ENCODE measurements at places on chromosomes 1 and 21.
A peak's percentile ranks its signal among the peaks of the same experiment; 100 is the strongest.

GRCh38 chr1:19747761-19748160 is 52.0 kb downstream of the TMCO4 start:
- no peak for DNase-seq

DNA sequence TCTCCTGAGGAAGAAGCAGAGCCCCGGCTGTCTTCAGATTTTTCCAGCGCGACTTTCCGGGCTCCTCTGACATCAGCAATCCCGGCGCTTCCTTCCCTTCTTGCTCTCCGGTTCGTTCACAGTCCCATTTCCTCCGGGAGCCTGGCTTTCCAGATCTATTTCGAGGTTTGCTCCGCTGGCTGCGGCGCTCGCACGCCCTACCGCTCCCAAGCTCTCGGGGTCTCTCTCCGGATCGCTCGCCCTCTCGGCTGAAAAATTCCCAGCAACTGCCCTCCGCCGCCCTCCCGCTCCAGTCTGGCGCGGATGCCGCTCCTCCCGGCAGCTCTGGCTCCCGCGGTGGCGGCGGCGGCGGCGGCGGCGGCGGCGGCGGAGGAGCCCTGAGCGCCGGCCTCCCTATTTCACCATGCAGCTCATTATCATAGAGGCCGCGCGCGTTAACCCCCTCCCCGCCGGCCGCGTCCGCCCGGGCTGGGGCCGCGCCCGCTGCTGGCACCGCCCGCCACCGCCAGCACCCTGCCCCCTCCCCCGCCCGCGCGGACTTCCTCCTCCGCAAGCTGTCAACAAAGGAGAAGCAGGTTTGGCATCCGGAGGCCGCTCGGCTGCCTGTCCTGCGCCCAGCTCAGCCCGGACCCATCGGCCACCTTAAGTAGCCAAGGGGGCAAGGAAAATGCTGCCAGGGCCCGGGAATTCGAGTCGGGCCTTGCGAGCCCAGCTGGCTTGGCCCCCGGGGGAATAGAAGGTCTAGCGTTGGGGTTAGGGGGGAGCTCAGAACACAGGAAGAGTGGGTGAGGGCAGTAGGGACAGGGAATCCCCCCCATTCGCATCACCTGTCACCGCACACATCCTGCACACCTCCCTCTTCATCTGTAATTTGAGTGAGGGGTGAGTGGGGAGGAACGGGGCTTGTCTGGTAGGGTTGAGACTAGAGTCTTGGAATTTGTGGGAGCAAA is at the start of gene PLXNA2:
Gene PLXNA2, minus strand, starts transcription at position 418 of the 950 bp plus-strand sequence. CDS start 26,462 bp downstream, outside the sequence.
- peak; percentile 58 for DNase-seq

DNA sequence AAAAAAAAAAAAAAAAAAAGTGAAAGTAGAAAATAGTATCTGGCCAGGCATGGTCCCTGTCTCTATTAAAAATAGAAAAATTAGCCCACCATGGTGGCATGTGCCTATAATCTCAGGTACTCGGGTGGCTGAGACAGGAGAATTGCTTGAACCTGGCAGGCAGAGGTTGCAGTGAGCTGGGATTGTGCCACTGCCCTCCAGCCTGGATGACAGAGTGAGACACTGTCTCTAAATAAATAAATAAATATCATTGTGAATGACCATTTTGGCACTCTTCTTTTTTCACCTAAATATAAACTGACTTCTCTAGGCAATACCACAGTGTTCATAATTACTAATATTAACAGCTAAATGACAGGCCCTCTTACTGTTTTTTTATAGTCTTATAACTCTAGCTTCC is 14.5 kb downstream of the ELOA start:
- DNase-seq, result no peak

DNA sequence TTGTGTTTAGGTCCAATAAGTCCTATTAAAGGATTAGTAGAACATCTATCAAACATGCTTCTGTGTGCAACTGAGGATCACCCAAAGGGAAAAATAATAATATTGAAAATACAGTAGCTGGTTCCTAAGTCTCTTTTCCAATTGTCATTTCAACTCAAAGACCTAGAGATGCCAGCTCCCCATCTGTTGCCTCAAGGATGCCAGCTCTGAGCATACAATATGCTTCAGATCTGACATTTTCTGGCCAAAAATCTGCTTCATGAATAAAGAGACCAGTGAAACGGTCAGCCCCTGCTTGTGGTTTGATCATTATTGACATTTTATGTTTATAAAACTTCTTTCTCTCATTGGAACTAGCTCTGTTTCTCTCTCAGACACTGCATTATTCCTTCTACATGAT is 72.9 kb downstream of the CCDC185 start:
- no peak for DNase-seq

- DNase-seq, result no peak
These were observed 25.5 kb upstream of the RBBP5 start for GRCh38 chr1:205147191-205147835.

DNA sequence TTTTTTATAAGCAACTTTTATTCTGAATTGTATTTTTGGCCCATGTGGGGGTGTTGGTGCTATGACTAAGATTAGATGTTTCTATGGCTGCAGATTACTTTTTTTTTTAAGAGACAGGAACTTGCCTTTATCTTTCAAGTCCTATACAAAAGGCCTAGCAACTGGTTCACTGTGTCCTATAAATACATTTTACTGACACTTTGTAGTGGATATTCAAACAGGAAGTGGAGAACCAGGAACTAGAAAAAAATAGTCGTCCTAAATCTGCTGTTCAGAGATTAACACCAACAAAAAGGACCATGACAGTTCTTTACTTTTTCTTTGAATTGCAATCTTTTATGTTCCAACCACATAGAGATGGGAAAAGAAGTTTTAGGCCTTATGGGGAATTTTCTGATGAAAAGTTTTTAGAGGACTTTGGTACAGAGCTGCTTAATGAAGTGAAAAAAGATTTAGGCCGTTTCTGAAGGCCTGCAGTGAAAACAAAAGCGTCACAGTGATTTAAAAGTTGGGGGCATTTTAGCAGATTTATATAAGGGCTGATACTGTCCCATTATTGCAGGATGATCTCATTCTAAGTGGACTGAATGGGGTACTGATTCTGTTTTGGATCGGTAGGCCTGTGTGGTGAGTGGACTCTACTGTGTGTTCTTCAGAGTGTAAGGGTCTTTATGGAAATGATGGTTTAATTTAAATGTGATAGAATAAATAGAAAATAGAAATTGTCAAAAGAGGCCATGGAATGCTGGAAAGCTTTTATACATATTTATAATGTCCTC is 136.4 kb upstream of the DEPDC1 start:
- DNase-seq, result no peak

DNA sequence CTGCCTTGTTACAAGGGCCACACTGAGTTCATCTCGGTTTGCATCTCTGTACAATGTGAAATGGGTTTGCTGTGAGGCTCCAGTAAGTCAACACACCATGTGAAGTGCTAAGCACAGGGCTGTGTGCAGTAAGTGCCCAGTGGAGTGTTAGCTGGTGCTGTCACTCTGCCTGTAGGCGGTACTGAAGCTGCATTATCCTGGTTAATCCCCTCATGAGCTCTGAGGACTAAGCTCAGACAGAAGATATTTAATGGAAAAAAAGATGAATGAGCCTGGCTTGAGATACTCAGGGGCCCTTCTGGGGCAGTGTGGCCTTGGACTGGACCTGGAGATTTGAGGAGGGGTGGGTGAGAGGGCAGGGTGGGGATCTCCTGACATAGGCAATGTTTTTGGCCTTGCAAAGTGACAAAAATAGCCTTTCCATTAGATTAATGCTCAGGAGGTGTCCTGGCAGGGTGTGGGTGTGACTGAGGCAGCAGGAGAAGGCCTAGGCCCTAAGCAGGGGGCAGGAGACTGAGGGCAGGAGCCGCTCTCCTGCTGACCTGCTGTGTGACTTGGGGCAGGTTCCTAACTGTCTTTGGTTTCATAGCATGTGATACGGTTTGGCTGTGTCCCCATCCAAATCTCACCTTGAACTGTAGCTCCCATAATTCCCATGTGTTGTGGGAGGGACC is 570.5 kb downstream of the PTPRU start:
- no peak for DNase-seq

- DNase-seq, result no peak
These were observed 677 bp downstream of the AGPAT3 start for GRCh38 chr21:43865540-43866259.

DNA sequence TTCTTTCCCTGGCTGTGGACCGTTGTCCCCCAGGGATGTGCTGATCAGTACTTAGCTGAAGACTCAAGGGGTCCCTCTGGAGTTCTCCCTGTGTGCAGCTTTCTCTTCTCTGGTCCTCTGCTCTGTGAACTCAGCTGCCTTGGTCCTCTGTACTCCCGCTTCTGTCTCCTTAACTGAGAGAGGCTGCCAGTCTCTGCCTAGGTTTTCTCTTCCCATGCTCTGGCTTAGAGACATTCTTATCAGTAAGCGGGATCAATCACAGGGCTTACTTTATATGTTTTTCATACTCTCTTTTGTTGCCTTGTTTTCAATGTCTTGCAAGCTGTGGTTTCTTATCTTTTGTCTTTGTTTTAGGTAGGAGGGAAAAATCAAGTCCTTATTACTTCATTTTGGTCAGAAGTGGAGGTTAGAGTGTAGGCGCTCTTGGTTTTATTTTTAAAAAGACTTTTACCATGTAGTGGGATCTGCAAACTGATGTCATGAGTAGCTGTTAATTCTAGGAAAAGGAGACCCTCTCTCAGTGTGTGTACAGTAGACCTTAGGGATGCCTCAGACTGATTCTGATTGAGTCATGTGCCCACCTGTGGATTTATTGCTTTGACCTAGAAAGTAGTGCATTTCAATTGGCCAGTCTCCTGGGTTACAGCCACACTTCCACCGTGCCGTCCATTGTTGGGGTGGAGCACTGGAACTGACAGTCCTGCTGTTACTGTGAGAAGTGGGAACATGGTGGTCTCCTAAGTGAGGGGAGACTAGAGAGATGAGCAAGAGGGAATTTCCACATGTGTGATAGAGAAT is 46.6 kb downstream of the TTC3 start:
- DNase-seq, result no peak

- DNase-seq, result peak; percentile 99
These were observed at the start of gene CEP350 for GRCh38 chr1:179954493-179955286. CEP350 (plus strand) TSS chr1:179954810; CDS start chr1:179986182, 31,372 bp downstream.

DNA sequence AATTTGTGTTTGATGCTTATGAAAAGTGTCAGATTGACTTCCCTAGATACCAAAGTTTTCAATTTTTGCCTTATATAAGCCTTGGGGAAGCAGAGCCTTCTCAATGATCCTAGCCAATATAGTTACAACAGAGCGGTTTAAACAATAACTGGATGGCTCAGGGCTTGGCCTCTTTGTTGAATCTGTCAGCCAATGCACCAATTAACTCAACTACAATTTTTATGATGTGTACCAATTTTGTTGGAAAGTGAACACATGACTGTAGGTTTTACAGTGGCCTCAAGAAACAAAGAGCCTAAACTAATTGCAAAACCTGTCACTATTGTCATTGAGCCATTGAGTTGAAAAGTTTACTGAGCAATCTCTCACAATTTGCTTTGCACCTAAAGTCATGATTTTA is 71.6 kb upstream of the RGS18 start:
- DNase-seq, result no peak

DNA sequence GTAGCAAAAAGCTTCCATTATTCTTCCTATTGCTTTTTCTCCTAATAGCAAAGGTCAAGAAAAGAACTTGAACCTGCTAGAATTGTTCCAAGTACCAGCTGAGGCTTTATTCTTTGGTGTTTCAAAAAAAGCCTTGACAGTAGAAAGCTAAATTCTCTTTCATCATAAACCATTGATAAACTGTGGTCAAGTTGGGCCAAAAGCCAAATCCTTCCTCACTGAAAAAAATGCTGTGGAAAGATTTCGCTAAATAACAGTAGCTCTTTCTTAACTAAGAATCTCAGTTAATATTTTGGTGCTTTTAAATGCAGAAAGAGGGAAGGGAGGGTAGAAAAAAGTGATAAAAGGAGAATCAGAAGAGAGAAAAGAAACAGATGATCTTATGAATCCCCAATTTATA is 14.0 kb upstream of the JAM2 start:
- DNase-seq, result no peak

- DNase-seq, result no peak
These were observed 25.2 kb upstream of the ROR1 start for GRCh38 chr1:63748641-63749040.

- no peak for DNase-seq
These were observed 45.9 kb downstream of the SLC45A1 start for GRCh38 chr1:8363767-8364301.

GRCh38 chr1:72635719-72636118 is 353.4 kb upstream of the NEGR1 start:
- DNase-seq, result no peak

- no peak for DNase-seq
These were observed 173.2 kb downstream of the COP1 start for GRCh38 chr1:176033881-176034280.

GRCh38 chr1:63688302-63688890 is 85.4 kb upstream of the ROR1 start:
- DNase-seq, result no peak

GRCh38 chr1:234694661-234695060 is 84.7 kb upstream of the IRF2BP2 start:
- no peak for DNase-seq

- no peak for DNase-seq
These were observed 20.3 kb upstream of the CA6 start for GRCh38 chr1:8925406-8925805.

- no peak for DNase-seq
These were observed 22.9 kb downstream of the UMODL1 start for GRCh38 chr21:42093991-42094421.

DNA sequence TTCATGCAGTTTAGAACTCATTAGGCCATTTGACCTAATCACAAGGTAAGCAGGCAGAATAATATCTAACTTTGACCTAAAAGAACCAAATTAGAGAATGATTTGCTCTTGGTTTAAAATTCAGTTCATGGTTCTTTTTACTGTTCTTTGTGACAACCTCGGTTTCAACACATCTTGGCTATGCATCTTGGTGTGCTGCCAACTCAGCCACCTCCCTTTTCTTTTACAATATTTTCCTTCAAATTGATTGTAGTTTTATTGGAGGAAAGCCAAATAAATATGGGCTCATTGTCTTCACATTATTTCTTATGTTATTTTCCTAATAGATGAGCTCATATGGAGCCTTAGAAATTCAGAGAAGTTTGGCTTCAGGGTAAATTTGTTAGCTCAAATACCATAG is 338.3 kb downstream of the SIPA1L2 start:
- DNase-seq, result no peak

DNA sequence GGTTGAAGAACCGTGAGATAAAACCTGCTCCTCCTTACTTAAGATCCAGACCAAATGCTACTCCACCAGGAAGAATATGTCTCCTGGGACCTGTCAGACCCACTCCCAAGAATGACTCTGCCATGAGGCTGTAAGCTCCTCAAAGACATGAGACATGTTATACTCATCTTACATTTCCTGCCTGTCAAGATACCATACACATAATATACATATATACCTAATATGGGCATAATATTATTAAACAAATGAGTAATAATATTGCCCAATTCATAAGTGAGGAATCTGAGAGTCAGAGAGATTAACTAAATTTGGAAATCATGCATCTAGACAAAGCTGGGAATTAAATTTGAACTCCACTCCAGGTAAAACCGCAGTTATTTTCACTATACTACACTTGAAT is 634.9 kb downstream of the LMO4 start:
- no peak for DNase-seq
